ENCODE measurements at places on chromosomes 16 and 17.
A peak's percentile ranks its signal among the peaks of the same experiment; 100 is the strongest.

DNA sequence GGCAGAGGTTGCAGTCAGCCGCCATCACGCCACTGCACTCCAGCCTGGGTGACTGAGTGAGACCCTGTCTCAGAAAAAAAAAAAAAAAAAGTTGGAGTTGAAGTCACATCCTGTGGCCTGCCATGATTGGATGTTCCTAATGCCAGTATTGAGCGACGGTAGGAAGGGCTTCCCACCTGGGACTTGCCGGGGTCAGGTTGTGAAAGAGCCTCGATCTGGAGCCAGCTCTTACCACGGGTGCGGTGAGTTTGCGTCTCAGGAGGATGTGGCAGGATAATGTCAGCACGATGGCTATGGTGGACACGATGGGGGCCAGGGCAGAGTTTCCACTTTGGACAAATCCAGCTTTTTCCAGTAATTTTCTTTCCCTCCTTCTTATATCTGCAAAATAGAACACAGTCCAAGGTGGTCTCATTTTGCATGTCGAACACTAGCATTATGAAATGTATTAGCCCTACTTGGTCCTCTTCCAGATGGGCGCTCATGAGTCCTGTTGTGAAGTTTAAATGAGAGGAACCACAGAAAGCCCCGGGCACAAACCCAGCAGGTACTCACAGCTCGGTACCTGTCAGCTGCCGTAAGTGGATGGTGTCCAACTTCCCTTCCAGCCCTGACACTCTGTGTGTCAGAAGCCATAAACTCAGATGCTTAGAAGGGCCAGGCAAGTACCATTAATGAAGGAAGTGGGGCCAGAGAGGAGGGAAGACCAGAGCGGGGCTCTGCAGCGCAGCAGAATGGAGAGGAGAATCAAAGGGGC is 22.2 kb downstream of the ABCC12 start:
- DNase-seq: no peak

- peak; percentile 95 for DNase-seq
Observed at GRCh38 chr17:67245073-67245693, at the start of gene HELZ. HELZ (minus strand) TSS chr17:67245196; CDS start chr17:67218804, 26,392 bp downstream.

- no peak for DNase-seq
Observed at GRCh38 chr17:46056800-46057304, 57.8 kb downstream of the STH start.

DNA sequence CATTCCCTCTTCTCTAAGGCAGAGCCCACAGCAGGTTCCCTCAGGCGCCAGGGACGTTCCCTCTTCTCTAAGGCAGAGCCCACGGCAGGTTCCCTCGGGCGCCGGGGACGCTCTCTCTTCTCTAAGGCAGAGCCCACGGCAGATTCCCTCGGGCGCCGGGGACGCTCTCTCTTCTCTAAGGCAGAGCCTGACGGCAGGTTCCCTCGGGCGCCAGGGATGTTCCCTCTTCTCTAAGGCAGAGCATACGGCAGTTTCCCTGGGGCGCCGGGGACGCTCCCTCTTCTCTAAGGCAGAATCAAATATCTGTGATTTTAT is 24.3 kb downstream of the ACSF3 start:
- DNase-seq: peak; percentile 28

DNA sequence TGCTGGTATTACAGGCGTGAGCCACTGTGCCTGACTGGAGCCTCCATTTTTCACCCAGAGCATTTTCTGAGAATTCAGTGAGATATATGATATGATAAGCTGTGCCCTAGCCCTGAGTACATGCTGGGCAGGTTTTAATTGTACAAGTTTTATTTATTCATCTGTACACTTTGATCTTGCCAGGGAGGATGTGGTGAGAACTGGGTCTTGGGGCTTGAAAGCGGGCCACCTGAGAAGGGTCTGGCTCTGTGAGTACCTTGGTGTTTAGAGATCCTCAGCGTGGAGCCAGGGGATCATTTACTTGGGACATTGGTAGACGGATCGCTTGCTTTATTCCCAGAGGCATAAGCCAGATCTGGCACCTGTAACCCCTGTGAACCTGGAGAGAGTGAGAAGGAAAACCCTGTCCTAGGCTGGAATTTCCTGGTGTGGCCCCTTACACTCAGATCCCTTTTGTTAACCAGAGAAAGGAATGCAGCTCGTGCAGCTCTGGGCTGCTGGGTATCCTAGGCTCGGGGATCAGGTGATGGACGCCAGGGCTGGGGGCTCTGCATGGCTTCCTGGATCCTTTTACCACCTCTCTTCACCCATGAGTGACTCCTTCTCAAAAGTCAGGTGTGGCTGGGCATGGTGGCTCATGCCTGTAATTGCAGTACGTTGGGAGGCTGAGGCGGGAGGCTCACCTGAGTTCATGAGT is 91.9 kb downstream of the ABCC1 start:
- DNase-seq: no peak

DNA sequence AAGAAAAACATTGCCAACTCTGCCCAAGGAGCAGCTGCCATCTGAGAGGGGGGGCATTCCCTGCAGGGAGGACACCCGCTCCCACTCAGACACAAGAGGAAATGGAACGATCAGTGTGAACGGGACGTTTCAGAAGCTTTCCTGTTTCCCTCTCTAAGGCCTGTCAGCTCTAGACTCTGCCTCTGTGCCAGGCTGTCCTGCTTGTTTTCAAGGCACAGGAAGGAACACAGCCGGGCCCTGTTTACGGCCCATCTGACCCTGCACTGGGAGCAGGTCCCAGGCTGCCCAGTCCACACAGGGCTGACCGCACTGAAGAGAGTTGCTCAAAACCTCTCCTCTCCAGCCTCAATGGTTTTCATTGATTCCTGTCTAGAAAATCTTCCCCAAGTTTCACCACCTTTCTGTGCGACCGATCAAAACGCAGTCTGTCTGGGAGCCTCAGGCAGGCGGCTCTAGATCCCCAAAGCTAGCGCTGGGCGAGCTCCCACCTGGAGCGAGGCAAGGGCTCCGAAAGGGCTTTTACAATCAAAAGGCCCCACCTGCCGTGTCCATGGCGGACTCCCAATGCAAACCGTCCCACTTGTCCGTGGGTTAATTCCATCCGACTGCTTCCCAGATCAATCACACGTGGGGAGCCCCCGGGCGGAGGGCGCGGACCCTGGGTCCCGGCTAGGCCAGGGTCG is 1.5 kb downstream of the PIEZO1 start:
- peak; percentile 74 for DNase-seq

DNA sequence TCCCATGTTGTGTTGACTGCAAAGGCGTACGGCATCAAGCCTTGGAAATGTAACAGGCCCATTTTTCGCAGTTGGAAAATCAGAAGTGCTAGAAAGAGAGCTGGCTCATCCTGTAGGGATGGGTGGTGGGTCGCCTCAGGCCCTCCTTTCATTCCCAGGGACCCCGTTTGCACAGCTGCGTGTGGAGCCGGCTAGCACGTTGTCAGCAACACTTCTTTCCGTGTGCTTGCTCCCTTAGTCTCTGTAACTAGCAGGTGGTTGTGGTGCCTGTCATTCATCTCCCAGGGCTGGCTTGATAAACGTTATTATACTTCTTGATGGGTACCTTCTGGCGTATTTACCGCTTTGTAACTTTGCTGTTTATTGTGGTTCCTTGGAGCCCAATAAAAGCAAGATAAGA is 239.0 kb upstream of the CACNG5 start:
- DNase-seq: no peak

DNA sequence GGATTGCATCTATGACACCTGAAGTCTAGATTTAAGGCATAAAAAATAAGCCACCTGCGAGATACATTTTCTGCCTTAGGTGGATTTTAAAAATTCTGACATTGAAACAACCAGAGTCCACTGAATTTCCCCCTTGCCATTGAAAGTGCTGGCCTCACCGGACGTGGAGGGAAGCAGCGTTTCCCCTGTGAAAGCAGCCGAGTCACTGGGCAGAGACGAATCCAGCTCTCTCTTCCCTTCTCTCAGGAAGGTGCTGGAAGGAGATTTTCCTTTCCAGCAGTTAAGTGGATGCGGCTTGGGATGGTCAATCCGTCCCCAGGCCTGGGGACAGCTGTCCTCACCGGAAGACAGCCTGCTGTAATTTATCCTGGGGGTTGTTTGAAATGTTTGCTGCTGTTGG is 270.9 kb upstream of the FOXF1 start:
- no peak for DNase-seq

DNA sequence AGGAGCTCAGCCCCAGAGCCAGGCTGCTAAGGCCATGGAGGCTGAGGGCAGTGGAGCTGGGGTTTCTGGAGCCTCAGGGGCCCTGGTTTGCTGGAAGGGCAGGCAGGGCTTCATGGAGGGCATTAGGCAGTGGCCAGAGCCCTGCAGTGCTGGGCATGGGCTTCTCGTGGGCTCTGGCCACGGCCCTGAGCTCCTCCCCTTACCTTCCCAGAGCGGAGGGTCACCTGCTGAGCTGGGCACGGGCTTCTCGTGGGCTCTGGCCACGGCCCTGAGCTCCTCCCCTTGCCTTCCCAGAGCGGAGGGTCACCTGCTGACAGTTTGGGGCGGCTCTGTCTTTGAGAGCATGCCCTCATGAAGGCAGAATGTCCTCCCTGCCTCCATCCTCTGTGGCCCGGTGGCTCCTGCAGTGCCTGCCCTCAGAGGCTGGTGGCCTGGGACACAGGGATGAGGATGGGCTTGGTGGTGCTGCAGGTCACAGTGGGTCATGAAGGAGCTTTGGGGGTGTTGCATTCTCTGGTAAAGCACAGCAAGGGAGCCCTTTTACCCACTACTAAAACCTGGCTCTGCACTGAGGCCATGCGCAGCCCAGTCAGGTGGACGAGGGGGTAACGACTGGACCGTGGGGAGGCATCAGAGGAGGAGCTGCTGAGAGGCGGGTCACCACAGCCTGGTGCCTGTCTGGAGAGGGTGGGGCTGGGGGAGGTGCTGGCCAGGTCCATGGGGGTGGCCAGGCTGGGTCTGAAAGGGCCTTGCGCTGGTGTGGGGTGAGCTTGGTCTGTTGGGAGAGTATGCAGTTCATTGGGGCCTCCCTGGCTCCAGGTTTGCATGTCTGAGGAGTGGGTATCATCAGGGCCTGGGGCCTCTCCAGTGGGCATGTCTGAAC is 2.9 kb upstream of the RNPS1 start:
- no peak for DNase-seq

- DNase-seq: no peak
Observed at GRCh38 chr17:57858838-57859237, 9.0 kb upstream of the MRPS23 start.

- DNase-seq: no peak
Observed at GRCh38 chr16:4110065-4110464, 6.2 kb downstream of the ADCY9 start.

GRCh38 chr16:68481636-68482035 is 33.3 kb upstream of the SMPD3 start:
- no peak for DNase-seq

DNA sequence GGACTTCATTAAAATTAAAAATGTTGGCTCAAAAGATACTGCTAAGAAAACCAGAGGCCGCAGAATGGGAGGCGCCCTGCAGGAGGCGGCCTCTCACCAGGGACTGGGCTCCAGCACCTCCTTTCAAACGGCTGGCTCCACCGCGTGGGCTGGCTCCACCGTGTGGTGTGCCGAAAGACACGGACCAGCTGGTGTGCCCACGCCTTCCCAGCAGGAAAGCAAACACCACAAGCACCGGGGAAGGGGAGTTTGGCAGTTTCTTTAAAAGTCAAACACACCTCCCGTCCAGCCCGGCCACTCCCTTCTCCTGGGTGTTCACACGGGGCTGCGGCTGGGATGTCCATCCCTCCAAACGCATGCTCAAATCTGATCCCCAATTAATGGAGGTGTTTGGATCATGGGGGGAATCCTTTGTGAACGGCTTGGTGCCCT is 13.9 kb downstream of the HAGH start:
- DNase-seq: peak; percentile 87

DNA sequence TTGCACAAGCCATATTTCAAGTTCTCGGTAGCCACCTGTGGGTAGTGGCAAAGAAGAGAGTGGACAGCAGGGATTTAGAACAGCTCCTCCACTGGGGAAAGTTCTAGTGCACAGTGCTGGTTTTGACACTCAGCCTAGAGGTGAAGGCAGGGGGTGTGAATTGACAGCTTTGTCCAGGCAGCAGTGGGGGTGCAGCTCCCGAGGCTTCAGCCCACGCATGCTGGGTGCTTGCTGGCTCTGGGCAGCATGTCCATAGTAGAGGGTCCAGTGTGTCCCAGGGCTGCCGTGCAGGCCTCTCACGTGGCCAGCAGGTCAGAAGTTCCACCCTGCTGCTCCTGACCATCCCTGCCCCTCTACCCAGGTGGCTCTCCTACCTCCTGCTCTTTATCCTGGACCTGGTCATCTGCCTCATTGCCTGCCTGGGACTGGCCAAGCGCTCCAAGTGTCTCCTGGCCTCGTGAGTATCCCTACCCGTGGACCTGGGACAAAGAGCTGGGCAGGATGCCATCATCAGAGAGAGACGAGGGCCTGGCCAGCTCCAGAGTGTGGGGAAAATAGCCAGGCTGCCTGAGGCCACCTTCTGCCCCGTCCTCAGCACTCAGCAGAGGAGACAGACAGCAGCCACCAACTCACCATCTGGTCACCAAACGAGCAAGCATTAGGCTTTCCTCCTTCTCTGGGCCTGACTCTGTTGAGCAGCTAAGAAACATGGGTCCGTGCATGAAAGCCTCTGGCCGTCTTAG is 29.8 kb downstream of the TTYH2 start:
- DNase-seq: no peak

GRCh38 chr16:68995011-68995504 is 110.4 kb upstream of the HAS3 start:
- DNase-seq: no peak

- peak; percentile 70 for DNase-seq
Observed at GRCh38 chr17:38322156-38322779, 21.5 kb downstream of the GPR179 start.

- peak; percentile 43 for DNase-seq
Observed at GRCh38 chr17:55295411-55296170, 30.8 kb downstream of the HLF start.

DNA sequence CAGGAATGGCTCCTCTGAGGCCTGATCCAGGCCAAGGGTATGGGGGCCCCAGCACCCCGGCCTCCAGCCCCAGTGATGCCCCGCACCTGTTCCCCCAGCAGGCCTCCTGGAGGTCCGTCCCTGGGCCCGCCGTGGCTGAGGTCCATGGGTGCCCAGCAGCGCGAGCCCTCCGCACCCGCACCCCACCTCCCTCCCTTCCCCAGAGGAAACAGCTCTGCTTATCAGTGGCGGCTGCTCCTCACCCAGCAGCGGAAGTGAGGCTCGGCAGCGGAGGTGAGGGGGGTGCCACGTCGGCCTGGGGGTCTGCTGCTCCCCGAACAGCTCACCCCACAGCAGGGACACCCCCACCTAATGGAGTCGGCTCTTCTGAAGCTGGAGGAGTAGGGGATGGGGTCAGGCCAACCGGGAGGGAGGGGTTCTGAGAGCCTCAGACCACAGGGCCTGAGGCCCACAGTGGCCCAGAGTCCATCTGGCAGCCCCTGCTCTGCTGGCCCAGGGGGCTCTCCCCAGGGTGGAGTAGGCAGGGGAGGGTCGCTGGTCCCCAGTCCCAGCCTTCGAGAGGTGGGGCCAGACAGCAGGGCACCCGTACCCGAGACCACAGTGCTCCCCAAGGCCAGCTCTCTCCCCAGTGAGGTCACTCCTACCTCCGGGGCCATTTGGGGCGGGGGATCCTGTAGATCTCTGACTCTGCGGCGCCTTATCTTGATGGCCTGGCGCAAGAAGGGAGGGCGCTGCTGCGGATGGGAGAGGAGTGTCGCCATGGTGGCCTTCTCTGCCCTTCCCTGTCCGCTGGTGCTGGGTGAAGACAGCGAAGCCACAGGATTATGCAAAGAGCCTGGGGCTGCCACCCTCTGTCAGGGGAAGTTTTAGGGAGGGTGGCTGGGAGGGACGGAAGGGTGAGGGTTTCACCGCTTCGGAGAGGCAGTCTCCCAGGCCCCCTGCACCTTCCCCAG is at the start of gene UNC13D:
UNC13D (minus strand) TSS at position 828 of the 953 bp plus-strand sequence; CDS start at position 761, 67 bp downstream.
- peak; percentile 67 for DNase-seq

Data from upper lobe of left lung (tissue), 6 donors.